ENCODE measurements at places on chromosomes 6 and 20.

DNA sequence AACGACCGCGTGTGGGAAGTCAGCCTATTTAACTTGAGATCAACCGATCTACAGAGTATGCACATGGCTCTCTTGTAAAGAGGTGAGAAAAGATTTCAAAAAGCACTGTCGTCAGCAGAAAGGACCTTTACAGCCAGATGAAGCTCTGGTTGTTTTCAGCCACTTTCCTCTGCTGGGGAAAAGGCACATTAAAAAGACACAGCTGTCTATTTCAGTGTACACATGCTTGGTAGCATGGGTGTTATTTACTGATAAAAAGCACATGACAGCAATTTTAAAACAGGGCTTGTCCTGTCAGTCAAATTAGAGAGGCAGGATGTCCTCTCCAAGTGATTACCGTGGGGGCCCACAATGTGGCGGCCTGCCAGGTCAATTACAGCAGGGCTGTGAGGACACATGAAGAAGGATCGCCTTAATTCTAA is 188.9 kb downstream of the PRKN start:
- peak; percentile 82 for DNase-seq

- no peak for DNase-seq
These were observed 17.2 kb downstream of the ZDHHC14 start for GRCh38 chr6:157398151-157398550.

- no peak for DNase-seq
These were observed 227.2 kb upstream of the ASCC3 start for GRCh38 chr6:101108286-101108685.

- no peak for DNase-seq
These were observed 97.6 kb upstream of the CST7 start for GRCh38 chr20:24851346-24852019.

DNA sequence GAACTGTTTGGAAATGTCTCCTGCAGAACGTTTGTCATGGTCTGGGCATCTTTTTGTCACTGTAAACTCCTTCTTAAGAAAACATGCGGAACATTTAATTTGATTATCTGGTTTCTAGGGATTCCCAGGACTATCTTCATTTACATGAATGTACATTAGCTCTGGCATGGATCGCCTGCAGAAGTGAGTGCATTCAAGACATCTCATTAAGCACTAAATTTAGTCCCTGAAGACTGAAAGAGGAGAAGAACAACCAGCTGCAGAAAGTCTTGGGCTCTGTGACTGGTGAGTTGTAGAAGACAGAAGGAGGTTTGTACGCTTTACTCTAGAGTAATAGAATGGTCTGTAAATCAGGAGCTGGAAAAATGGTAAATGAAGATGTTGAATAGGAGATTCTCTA is 540.7 kb downstream of the BCKDHB start:
- DNase-seq = no peak

GRCh38 chr6:82818727-82819126 is 246.9 kb downstream of the UBE3D start:
- no peak for DNase-seq

DNA sequence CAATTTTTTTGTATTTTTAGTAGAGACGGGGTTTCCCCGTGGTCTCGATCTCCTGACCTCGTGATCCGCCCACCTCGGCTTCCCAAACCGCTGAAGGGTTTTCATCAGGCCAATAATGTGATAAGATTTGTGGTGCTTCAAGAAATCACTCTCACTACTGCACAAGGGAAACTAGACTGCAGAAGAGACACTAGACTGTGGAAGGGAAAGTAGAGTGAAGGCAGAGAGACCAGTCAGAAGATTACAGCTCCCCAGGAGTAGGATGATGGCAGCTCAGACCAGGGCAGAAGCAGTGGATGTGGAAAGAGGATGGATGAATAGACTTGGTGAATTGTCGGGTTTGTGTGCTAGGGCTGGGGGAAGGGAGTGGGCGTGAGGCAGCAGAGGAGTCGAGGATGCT is 48.0 kb upstream of the GTSF1L start:
- no peak for DNase-seq

DNA sequence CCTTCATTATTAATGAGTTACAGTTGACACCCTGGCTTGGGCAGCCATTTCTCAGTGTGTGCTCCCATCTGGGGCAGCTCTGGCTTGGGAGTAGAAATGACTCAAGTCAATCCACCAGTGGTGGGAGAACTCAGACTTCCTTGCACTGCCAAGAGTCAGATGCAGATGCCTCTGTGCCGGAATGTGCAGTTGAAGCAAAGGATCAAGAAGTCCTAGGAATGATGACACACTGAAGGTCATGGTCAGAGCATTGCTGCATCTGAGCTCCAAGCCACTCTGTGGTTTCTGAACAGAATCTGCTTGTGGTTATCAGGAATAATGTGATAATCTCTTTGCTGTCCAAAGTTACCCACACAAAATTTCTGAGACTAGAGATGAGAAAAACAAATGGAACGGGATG is 19.5 kb upstream of the PAX1 start:
- DNase-seq = no peak

GRCh38 chr20:9911519-9911918 is 72.6 kb upstream of the PAK5 start:
- no peak for DNase-seq

- DNase-seq = peak; percentile 50
These were observed 171.6 kb upstream of the FBXL4 start for GRCh38 chr6:99119109-99120031.

GRCh38 chr20:10125757-10126156 is 91.0 kb downstream of the ANKEF1 start:
- DNase-seq = no peak

GRCh38 chr6:154731296-154732218 is 1.7 kb upstream of the SCAF8 start:
- peak; percentile 67 for DNase-seq
